Vagina (tissue), 2 donors: ENCODE measurements at places on chromosomes 4 and X.
A peak's percentile ranks its signal among the peaks of the same experiment; 100 is the strongest.

GRCh38 chrX:45788315-45788714 lies 587.6 kb upstream of the DIPK2B start:
- DNase-seq, result no peak

DNA sequence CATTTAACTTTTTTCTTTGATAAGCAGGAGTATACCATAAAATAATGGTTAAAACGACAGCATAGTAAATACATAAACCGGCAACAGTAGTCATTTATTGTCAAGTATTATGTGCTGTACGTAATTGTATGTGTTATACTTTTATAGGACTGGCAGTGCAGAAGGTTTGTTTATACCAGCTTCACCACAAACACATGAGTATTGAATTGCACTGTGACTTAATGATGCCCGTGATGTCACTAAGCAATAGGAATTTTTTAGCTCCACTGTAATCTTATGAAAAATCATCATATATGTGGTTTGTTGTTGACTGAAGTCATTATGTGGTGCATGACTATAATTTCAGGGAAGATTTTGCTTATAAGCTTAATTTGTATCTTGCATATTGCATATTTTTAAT lies 424.6 kb downstream of the PABPC4L start:
- no peak for DNase-seq

DNA sequence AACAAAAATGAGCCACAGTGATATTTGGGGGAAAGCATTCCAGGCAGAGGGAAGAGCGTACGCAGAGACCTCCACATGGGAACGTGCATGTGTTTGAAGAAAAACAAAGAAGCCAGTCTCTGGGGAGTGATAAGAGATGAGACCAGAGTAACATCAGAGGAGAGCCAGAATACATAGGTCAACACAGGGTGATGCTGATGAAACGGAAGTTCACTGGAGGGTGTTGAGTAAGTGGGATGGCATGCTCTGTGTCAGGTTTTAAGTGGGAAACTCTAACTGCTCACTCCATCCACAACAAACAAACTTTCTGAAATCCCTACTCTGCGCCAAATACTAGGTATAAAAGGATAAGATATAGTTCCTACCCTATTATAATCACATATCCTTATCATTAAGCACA lies 110.0 kb downstream of the ARHGAP6 start:
- no peak for DNase-seq

- no peak for DNase-seq
Observed at GRCh38 chrX:6432226-6432625, 102.7 kb downstream of the VCX3A start.

- no peak for DNase-seq
Observed at GRCh38 chr4:95446173-95446572, 102.6 kb downstream of the UNC5C start.

- no peak for DNase-seq
Observed at GRCh38 chr4:2617955-2618354, 81.5 kb downstream of the FAM193A start.

GRCh38 chr4:152073351-152074087 lies 312.7 kb upstream of the GATB start:
- peak; percentile 13 for DNase-seq

DNA sequence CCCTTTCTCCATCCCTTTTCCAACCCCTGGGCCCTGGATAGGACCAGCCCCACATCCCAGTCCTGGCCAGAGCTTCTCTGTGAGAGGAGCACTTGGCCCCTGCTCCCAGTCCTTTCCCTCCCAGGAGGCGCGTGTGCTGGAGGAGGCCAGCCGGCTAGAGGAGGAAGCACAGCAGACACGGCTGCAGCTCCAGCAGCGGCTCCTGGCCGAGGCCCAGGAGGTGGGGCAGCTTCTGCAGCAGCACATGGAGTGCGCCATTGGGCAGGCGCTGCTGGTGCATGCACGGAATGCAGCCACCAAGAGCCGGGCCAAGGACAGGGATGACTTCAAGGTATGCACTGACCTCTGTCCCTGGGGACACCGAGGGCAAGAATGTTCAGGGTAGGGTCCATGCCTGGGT lies 87.5 kb downstream of the EVC start:
- DNase-seq, result no peak
